ENCODE measurements at places on chromosomes 16 and 17.
A peak's percentile ranks its signal among the peaks of the same experiment; 100 is the strongest.

- no peak for DNase-seq
Observed at GRCh38 chr17:49122566-49122965, 10.0 kb upstream of the B4GALNT2 start.

DNA sequence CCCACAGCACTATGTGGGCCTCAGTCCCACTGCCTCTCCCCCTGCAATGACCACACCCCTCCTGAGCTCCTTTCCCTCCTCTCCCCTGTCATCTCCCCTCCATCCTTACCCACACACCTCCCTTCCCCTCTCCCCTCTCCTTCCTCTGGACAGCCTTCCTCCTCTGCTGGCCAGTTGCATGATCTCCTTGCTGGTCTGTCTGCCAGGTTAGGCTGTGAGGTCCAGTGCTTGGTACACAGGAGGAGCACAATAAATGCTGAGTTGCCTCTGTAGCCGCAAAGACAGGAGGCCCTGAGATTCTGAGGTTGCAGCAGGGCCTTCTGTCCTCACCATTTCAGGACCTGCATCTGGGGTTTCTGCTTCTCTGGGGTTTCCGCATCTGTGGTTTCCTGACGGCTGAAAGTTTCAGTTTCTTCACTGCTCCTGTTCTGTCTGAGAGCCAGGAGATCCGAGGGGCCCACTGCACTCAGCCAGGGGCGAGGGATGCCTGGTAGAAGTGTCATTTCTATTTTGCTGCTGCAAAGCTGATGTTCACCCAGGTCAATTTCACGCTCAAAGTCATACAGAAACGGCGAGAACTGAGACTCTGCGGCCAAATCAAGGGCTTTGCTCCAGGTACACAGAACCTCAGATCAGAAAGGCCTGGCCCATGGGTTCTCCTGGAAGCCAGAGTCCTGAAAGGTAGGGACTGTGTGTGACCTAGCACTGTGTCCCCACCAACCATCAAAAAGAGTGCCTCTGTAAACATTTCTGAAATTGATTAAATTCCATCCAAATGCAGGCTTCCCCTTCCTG, 4.6 kb upstream of the SLC12A3 start:
- no peak for DNase-seq

GRCh38 chr16:81445143-81445961, 744 bp downstream of the CMIP start:
- DNase-seq, result no peak

DNA sequence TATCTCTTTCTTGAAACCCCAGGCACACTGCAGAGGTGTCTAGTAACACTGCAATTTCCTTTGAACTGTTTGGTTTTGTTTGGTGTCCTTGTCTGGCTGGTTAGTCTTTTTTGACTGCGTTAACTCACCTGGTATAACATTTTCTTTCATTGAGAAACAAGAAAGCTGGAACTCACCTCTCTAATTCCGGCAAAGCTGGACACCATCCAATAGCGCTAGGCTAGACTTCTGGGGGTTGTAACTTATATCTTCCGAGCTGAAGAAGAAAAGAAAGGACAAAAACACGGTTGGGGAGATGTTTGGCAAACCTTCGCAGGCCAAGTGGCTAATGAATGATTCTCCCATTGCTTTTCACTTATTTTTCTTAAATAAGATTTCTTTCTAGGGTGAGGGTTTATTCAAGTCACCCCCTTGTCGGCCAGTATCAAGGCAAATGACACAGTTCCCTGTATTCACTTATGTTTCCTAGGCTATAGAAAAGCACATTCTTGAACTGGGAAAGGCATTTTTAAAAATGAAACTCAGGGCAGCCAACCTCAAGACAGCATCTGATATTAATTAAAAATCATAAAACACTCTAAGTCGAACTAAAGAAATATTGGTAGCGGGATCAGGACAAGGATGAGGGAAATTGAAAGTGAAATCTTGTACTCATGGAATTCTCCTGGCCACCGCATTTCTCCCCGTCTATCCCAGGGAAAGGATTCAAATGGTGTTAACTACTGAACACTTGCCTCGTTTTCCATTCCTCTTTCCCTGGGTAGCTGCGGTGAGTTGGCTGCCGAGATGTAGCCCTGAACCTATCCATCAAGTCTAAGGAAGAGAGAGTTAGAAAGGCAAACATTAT, 95.9 kb upstream of the ZFHX3 start:
- DNase-seq, result no peak

- no peak for DNase-seq
Observed at GRCh38 chr16:13186813-13187212, 285.4 kb downstream of the SHISA9 start.

- no peak for DNase-seq
Observed at GRCh38 chr16:47492428-47493377, 31.6 kb downstream of the PHKB start.

GRCh38 chr16:58847902-58848661, 114.0 kb upstream of the GOT2 start:
- no peak for DNase-seq

- DNase-seq, result no peak
Observed at GRCh38 chr16:28313587-28313986, 21.3 kb downstream of the SBK1 start.

GRCh38 chr17:17975436-17975835, 2.8 kb downstream of the DRC3 start:
- no peak for DNase-seq

- DNase-seq, result no peak
Observed at GRCh38 chr16:72430121-72430520, 258.2 kb upstream of the PMFBP1 start.

- no peak for DNase-seq
Observed at GRCh38 chr17:65888649-65889048, 303.3 kb downstream of the CEP112 start.

DNA sequence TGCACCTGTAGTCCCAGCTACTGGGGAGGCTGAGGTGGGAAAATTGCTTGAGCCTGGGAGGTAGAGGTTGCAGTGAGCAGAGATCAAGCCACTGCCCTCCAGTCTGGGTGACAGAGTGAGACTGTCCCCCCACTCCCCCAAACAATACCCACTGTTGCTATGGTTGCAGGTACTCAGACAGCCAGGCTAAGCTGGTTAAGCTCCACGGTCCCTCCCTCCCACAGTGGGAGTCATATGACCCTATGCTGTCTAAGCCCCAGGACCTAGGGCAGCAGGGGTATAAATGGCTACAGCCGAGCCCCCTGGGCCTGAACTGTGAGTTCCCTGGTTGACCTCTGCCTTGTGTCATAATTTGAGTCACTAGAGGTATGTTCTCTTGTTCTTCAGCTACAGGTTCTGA, 15.9 kb upstream of the RPRML start:
- no peak for DNase-seq

DNA sequence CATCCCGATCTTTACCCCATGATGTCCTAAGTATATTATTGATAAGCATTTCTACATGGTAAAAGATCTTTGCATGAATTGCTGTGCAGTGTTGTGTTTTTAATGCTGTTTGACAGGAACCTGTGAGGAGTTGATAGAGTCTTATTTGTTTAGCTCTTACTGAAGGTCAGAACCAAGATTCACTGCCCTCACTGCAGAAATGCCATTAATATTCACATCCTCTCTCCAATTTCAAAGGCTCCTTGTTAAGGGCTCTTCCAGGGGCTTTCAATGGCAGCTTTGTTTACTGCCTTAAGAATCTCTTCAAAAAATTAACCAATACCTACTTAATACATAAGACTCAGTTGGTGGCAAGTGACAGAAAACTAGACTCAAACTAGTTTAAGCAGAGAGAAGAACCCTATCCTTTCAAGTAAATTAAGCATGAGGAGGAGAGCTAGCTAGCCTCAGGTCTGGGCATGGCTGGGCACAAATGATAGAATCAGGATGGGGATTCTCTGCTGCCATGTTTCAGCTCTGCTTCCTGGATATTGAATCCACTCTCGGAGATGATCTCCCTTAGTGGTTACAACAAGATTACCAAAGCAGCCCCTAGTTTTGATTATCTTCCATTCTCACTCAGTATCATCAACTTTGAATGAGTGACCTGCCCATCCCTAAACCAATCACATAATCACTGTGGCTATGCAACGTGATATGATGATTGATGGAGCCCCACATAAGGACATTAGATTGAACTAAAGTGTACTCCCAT, 311.8 kb downstream of the CDH11 start:
- no peak for DNase-seq

DNA sequence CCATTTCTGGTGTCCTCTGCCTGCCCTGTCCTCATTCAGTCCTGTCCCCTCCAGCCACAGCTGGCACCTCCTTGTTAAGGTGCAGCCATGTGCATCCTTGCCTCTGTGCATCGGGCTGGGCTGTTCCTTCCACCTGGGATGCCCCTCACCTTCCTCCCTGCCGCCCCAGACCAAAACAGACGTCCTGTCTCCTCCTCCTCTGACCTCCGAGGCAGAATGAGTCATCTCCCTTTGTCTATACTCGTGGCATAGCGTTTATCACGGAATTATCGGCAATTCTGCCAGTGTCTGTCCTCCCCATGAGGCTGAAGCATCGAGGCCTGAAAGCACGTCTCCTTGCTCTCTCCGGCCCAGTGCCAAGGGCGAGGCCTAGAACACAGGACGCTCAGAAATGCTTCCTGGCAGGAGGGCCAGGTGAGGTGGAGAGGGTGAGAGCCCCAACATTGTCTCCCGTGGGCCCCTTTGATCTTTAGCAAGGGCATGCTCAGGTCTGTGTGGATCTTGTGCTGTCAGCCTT, 4.6 kb downstream of the RAI1 start:
- DNase-seq, result peak; percentile 66

DNA sequence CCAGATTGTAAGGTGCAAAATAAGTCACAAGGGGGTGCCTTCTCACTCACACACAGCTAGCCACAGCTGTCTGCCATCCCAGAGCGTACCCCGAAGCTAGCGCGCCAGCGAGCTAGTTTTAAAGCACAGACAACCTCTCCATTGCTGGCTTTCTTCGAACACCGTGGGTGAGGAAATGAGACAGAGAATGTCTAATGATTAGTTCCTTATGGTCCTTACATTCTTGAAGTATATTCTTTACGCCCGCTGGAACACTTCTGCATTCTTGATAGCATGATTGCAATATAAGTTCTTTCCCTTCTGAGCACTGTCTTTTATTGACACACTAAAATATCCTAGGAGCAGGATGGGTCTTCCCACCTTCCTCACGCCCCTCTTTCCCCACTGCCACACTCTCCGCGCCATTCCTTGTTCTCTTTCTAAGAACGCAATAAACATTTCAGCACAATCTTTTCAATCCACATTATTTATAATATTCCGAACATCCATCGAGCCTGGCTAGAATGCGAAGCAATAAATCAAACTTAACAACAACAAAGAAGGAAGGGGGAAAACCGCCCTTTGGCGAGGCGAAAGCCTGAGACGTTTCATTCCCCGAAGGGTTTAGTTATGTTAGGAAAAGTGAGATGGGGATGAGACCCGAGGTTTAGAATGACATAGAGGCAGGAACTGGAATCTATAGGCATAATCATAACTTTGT, 251.3 kb downstream of the NTN1 start:
- DNase-seq, result no peak

GRCh38 chr17:69423450-69423849, 9.0 kb downstream of the MAP2K6 start:
- DNase-seq, result no peak

DNA sequence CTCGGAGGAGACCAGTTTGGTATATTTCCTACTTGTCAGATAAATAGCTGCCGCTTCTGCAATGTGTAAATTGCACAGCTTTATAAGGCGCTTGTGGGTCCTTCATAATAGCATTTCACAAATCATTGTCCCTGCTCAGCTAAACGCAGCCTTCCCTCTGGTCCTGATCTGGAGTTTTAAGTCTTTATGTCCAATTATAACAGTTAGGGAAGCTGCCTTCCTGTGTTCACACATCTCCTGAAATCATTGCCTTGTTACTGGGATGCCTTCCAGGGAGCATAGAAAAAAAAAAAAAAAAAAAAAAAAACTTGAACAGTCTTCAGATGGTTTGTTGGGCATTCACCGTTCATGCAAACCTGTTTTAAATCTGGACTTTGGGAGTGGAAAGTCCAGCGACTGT, 342.0 kb downstream of the XYLT1 start:
- no peak for DNase-seq

- peak; percentile 26 for DNase-seq
Observed at GRCh38 chr16:20849589-20850390, 43.5 kb downstream of the REXO5 start.

DNA sequence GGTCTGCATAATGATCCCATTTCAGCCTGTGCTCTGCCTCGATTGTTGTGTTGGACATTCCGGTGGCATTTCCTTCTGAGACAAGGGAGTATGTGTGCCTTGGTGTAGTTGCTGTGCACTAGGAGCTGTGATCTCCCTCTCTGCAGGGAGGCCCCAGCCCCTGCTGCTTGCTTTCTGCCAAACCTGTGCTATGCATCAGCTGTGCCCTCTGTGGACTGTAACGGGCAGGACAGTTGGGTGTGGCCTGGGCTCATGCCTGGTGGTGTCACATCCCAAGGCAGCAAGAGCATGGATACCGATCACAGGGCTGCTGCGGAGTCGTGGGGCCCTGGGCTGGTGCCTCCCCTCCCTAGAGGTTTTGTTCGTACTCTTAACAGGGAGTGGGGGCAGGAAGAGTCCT, 3.8 kb upstream of the JPT2 start:
- no peak for DNase-seq

- no peak for DNase-seq
Observed at GRCh38 chr17:2975469-2975958, 87.9 kb downstream of the OR1D5 start.

- no peak for DNase-seq
Observed at GRCh38 chr16:65104471-65104870, 17.4 kb downstream of the CDH11 start.

DNA sequence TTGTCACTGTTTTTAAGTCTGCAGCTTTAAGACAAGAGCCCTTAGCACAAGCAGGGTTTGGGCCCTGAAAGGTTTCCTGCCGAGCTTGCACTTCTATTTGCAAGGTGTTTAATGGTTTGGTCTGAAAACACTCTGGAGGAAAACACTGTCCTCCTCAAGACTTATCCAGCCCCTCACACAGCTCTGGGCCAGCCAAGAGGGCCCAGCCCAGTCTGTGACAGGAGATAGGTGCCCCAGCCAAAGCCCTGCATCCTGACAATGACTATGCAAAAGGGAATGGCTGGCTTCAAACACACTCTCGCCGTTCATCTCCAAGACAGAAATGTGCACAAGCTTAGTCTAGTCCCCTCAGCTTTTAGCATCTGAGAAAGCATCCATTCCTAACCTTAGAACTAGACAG, 26.9 kb downstream of the MPG start:
- no peak for DNase-seq

Data from A549 (cell line).